ENCODE measurements at places on chromosomes 7 and 10.

GRCh38 chr7:37694208-37695094 lies 10.9 kb downstream of the GPR141 start:
- DNase-seq, result no peak

GRCh38 chr10:24277771-24278170 lies 68.8 kb downstream of the KIAA1217 start:
- DNase-seq, result no peak

- DNase-seq, result no peak
Observed at GRCh38 chr10:132449051-132449810, 52.2 kb downstream of the PWWP2B start.

- no peak for DNase-seq
Observed at GRCh38 chr7:41916450-41916927, 213.6 kb upstream of the INHBA start.

- no peak for DNase-seq
Observed at GRCh38 chr7:38773430-38773829, 135.6 kb downstream of the VPS41 start.

- no peak for DNase-seq
Observed at GRCh38 chr7:54015251-54015650, 526.9 kb upstream of the VSTM2A start.

DNA sequence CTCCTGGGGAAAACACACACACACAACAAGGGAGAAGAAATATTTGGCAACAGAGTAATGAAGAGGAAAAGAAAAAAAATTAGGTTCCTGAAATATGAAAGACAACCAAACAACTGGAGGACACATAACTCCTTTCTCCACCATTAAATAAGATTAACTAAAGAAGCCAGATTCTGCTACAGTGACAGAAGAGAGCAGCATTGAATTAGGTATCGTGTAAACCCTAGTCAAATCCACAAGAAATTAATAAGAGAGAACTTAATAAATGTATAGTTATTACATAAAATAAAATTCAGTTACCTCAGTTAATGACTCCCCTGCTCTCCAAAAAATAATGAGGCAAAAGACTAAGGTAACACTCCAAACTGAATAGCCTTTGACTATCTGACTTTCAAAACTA lies 306.7 kb downstream of the CRPPA start:
- DNase-seq, result no peak

- DNase-seq, result no peak
Observed at GRCh38 chr7:110685899-110686298, 405.0 kb upstream of the LRRN3 start.

DNA sequence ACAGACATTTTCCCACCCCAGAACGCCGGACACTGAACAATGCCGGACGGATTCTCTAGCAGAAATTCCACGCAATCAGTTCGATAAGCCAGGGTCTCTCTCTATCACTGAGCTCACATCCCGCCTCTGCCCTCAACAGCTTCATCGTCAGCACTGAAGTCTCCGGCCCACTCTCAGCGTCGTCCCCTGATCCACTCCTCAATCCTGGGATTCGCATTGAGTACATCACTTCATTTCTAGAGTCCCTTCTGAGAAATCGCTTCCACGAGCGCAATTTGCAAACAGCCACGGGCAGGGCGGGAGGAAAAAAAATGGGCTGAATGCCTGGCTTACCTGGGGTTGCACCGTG lies 365 bp downstream of the YME1L1 start:
- DNase-seq, result no peak

GRCh38 chr10:5509236-5509635 lies 9.9 kb upstream of the CALML5 start:
- DNase-seq, result no peak

- no peak for DNase-seq
Observed at GRCh38 chr7:108503112-108504026, 22.6 kb downstream of the PNPLA8 start.

DNA sequence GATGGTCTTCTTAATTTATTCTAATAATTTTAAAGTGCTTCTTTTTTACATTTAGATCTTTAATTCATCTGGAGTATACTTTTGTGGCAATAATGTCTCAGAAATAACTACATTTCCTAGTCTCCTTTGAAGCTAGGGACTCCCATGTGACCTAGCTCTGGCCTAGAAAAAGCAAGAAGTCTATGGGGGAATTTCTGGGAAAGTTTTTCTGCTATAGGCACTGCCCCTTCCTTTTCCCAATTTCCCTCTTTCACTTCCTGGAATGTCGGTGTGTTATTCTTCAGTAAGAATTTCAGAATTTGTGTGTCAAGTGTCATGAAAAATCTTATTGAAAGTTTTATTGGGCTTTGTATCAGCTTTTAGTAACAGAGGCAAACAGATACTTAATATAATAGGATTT lies 94.6 kb upstream of the LRRC4 start:
- DNase-seq, result no peak

All from stimulated activated CD4-positive, alpha-beta T cell treated with anti-CD3 and anti-CD28 coated beads, Interleukin-15, amount 100 ng/mL, for 24 hours (primary cell).